ENCODE measurements at places on chromosomes 13 and 19.

- no peak for DNase-seq
Observed at GRCh38 chr13:40479196-40479845, 187.1 kb downstream of the FOXO1 start.

DNA sequence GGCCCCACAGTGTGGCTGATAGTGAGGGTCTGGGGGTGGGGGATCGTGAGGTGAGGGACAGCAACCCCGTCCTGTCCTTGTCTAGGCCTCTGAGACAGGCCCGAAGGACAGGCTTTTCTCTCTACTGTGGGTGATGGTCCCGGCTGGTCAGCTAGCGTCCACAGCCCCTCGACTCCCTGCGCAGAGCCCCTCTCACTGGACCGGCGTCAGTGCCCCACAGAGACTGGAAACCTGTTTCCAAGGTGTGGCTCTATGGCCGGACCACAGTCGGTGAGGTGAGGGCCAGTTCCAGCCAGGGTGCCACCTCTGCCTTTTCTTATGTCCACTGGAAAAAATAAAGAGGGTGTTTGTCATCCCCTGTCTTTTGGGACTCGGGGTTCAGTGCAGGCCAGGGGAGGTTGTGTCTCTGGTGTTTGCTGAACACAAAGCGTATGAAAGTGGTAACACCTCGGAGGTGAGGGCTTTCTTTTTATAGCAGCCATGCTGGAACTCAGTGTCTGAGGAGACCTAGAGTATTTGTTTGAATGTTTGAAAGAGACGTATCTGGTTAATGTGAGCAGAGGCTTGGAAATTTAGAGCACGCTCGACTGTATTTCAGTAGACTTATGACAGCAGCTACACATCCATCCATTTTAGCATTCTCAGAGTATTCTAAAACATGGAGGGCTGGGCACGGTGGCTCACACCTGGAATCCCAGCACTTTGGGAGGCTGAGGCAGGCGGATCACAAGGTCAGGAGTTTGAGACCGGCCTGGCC is 22.8 kb downstream of the ATP11A start:
- DNase-seq: no peak

DNA sequence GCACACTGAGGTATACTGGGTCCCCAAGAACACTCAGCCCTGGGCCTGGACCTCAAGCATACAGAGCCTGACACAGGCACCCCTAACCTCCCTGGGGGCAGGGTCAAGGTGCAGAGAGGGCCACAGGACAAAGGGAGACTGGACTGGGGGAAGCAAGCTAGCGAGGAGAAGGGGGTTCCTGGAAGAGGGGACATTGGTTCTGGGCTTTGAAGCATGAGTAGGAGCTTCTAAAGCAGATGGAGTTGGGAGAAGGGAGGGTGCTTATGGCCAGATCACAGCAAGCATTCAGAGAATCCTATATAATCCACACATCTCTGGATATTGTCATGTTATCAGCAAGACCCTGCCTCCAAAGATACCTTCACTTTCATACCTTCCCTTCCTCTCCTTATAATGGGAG is 3.2 kb downstream of the CIB3 start:
- no peak for DNase-seq

- no peak for DNase-seq
Observed at GRCh38 chr13:48686636-48687210, 33.0 kb downstream of the CYSLTR2 start.

DNA sequence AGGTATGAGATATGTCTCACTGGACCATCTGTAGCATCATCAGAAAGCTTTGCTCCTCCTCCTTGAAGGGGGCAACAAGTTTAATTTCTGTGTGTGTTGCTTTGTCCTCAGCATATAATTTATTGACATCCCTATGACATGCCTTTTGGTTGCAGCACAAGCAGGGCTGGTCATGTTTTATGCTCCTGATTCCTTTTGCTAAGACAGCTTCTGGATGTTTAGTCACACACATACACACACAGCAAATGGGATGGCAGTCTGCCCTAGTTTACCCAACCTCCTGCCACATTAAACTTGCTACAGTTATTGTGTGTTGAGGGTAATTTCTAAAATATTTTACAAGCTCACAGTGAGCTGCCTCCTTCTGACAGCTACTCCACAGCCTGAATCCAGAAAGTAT is 217.9 kb upstream of the RXFP2 start:
- DNase-seq: no peak

DNA sequence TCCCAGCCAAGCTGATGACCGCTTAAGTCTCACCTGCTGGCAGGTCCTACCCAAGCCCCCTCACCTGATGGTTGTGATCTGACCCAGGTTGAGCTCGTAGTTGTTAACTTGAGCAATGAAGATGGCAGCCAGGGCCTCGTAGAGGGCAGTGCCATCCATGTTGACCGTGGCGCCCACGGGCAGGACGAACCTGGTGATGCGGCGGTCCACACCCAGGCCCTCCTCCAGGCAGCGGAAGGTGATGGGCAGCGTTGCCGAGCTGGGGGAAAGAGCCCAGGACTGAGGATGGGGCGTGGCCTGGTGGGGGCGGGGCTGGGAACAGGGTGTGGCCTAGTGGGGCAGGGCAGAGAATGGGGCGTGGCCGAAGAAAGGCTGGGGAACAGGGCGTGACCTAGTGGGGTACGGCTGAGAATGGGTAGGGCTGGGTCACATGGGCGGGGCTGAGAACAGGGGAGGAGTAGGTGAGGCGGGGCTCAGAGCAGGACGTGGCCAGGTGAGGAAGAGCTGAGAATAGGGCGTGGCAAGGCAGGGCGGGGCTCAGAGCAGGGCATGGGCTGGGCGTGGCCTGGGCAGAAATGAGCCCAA is 12.9 kb downstream of the OR7C2 start:
- DNase-seq: no peak

DNA sequence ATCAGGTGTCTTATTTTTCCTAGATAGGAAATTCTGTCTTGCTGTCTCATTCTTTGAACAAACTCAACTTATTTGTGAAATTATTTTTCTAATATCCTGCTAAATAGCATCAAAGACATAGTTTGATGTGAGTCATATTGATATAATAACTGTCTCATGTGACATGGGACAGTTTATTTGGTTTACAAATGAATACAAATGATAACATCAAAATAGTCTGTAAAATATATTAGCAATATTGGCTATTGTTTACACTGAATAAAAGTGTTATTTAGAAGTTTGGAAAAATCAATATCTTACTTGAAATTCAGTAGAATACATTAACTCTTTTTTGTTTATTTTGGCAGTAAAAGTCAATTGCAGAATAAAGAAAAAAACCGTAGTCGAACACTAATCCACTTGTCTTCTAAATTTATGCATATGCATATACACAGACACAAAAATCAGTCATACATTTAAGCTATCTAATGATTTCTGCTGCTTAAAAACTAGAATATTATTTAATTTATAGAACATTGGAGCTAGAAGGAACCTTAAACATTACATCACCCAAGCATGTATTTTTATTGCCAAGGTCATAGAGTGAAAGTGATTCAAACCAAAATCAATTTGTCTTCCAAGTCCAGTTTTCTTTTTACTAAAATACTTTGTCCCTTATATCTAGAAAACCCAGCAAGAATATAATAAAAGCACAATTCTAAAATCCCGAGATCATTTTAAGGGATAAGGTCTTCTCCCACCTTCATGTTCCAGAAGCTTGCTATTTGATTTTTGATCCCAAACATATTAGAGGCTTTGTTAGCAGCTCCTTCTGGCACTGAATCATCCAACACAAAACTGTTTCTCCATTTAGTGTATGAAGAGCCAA is 776.5 kb upstream of the SLITRK1 start:
- DNase-seq: no peak

DNA sequence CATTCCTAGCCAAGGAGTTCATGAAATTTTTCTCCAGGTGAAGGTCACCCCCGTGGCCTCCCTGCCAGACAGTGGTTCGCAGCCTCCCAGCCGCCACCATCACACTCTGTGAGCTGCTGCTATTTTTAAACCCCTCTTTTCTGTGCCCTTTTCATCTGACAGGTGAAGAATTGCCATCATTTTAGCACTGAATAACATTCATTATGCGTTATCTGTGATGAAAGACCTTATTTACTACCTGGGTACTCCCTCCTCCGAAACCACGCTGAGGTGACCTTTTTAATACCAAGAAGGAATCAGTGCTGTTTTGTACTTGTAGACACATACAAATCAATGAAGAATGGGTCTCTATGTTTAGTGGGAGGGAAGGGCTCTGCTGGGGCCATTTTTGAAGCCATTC is 148.9 kb upstream of the GPR12 start:
- no peak for DNase-seq

GRCh38 chr19:291006-291521 is at the start of gene PLPP2:
PLPP2 (minus strand) TSS chr19:291403; CDS start chr19:291336, 67 bp downstream.
- no peak for DNase-seq

- no peak for DNase-seq
Observed at GRCh38 chr13:44298314-44298713, 75.3 kb upstream of the SERP2 start.

DNA sequence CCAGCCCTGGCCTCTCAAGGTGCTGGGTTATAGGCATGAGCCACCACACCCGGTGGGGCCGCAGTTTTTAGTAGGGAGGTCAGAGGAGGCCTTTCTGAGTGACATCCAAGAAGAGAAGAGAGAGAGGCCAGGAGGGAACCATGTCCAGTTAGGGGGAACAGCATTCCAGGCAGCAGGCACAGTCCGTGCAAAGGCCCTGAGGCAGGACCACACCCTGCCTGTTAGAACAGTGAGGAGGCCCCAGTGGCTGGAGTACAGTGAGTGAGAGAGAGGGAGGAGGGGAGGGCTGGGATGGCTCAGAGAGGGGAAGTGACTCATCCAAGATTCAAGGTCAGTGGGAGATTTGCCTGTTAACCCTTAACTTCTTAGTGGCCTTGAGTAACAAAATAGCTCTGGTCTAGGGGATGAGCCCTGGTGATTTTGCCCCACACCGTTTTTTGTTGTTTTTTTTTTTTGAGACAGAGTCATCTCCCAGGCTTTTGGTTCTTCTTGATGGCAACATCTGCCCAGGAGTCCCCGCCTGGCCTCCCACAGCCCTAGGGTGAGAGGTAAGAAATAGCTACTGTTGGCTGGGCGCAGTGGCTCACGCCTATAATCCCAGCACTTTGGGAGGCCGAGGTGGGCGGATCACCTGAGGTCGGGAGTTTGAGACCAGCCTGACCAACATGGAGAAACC is 2.7 kb upstream of the PLIN3 start:
- DNase-seq: no peak

- no peak for DNase-seq
Observed at GRCh38 chr13:51590231-51590970, 6.1 kb downstream of the WDFY2 start.

DNA sequence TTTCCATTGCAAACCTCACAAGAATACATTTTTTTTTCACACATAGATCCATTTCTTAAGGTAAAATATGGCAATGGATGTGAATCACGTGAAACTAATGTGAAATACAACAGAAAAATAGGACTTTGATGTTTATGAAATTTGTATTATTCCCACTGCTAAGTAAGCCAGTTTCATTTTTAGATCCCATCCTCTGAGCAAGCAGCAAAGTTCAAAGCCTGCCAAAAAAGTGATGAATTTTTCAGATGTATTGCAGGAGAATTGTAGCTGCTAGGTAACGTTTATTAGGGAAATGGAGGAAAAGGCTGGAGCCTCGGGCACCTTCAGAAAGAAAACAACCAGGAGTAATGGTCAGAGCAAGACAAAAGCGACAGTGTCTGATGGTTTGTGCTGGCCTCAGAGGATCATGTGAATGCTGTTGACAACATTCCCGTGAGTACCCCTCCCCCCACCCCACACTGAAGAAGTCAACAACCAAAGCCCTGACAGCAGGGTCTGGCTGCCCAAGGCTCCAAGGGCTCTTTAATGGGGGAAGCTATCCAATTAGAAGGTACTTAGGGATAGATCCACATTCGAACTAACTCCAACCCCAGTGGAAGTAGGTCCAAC is 95.5 kb downstream of the OXGR1 start:
- DNase-seq: no peak

GRCh38 chr19:20444202-20444885 is 121.2 kb downstream of the ZNF737 start:
- DNase-seq: no peak

- DNase-seq: peak; percentile 56
Observed at GRCh38 chr13:23902975-23903905, 5.9 kb upstream of the C1QTNF9B start.

DNA sequence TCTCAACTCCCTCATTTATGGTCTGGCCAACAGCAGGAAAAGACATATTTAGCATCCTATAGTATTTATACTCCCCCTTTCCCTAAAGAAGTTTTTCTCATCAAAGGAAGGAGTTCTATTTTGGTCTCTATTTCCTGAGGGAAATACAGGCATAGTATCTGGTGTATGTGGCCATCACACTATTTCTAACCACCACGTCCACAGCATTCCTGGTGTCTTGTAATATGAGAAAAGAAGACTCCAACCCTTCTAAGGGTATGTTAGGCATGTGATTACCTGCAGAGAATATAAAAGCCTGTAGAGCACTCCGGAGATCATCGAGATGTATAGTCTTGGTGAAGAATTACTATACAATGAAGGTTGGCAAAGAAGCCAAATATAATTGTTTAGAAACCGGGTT is 137.4 kb downstream of the VWA8 start:
- no peak for DNase-seq

DNA sequence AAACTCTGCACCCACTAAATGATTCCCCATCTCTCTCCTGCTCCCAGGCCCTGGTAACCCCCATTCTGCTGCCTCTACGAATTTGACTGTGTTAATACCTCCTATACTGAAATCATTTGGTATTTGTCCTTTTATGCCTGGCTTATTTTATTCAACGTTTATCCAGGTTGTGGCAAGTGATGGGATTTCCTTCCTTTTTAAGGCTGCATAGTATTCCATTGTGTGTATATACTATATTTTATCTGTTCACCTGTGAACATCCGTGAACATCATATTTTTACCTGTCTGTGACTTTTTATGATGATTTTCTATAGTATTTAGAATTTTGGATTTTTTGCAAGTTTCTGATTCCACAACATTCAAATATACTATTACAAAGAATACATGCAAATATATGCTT is 13.9 kb upstream of the CEBPG start:
- no peak for DNase-seq

DNA sequence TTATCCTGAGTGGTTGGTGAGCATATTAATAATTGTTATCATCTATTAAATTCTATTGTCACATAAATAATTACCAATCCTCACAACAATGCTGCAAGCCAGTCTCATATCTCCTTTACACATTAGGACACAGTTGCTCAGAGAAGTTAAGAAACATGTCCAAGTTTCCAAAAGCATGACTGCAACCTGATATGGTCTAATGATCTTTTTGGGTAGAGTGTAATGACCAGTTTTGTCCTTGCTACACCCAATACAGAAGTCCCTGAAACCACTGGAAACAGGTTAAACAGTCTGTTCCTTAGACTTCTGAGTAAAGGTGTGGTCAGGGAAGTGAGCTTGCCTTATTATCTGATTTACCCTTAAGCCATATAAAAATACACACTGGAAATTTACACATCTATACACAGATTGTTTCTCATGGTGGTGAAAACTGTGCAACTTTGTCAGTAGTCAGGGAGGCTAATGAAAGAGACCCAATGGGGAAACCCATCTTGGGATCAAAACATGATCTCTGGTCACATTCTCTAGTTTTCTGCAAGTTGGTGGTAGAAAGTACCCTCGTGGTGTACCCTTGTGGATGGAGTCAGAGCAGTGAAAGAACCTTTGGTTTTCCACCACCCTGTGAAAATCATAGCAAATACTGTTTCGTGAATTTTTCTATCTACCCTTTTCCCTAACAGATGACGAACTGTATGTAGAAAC is 146.0 kb upstream of the KLF12 start:
- DNase-seq: no peak

GRCh38 chr13:71721104-71721503 is 145.9 kb downstream of the DACH1 start:
- DNase-seq: no peak

- DNase-seq: no peak
Observed at GRCh38 chr13:113950451-113951245, 23.2 kb downstream of the C13orf46 start.

All from Right ventricle myocardium inferior (tissue), 1 donor.